Endothelial cell of umbilical vein (primary cell): ENCODE measurements at places on chromosomes 5 and 9. TPM values are rescaled to one million over a fixed set of nuclear protein-coding genes. Genes with fewer than 3 reads are reported as not detected.

SETD9 gene
- total RNA-seq, result 3.6 and 7.1 TPM in 2 replicates

PRDM9 gene
- not detected in 2 replicates for total RNA-seq

CATSPER3 gene
- total RNA-seq, result 0.71 TPM in 1 of 2 replicates, not detected in the other

F2R gene
- 342 and 393 TPM in 2 replicates for total RNA-seq

KCNMB1 gene
- total RNA-seq, result 0.29 TPM in 1 of 2 replicates, not detected in the other

ZNF454 gene
- 0.55 TPM in 1 of 2 replicates, not detected in the other for total RNA-seq

PCDHB16 gene
- 0.12 and 0.22 TPM in 2 replicates for total RNA-seq

GNA14 gene
- total RNA-seq, result 3.0 and 3.3 TPM in 2 replicates

RLN2 gene
- 0.48 TPM in 1 of 2 replicates, not detected in the other for total RNA-seq

POU5F2 gene
- total RNA-seq, result 1.2 TPM in 2 replicates

ZNF462 gene
- 24.7 and 27.0 TPM in 2 replicates for total RNA-seq

FREM1 gene
- total RNA-seq, result 0.14 and 0.29 TPM in 2 replicates

PCDHGC3 gene
- total RNA-seq, result 25.4 and 36.1 TPM in 2 replicates

HMMR gene
- total RNA-seq, result 26.0 and 31.0 TPM in 2 replicates

FBP2 gene
- total RNA-seq, result not detected in 2 replicates

LTC4S gene
- total RNA-seq, result 0.88 and 0.95 TPM in 2 replicates

WWC1 gene
- 0.44 and 0.91 TPM in 2 replicates for total RNA-seq

PTTG1 gene
- 139 and 140 TPM in 2 replicates for total RNA-seq

NIPAL4 gene
- total RNA-seq, result not detected in 2 replicates

IFNA2 gene
- not detected in 2 replicates for total RNA-seq

GRAMD2B gene
- 4.6 and 5.5 TPM in 2 replicates for total RNA-seq

CER1 gene
- total RNA-seq, result not detected in 2 replicates

SLIT3 gene
- total RNA-seq, result 0.02 and 1.0 TPM in 2 replicates
